ELF-1 (cell line): ENCODE measurements at places on chromosomes 1 and 21.
A peak's percentile ranks its signal among the peaks of the same experiment; 100 is the strongest.

DNA sequence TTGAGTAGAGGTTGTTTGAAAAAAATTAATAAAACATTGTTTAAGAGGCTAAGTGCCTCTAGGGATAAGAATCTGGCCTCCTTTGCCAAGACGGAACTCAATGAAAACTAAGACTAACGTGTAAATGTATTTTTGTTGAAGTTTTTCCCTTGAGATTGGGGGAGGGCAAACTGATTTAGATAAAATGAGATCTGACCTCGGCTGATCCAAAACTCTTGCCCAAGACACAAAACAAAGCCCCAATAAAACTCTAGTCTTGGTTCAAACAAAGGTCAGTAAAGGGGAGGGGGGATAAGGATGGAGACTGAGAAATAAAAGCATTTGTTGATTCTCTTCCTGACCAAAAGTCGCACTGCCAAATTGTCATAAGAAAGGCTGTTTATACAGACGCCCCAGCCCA, 134.8 kb upstream of the DPT start:
- DNase-seq, result no peak

GRCh38 chr1:201025571-201026002, 2.1 kb upstream of the KIF21B start:
- DNase-seq, result peak; percentile 77

GRCh38 chr1:54547601-54548388, at the start of gene ACOT11:
ACOT11 (plus strand) TSS chr1:54548228; CDS start chr1:54548310, 82 bp downstream.
- peak; percentile 44 for DNase-seq

GRCh38 chr1:36638268-36638667, 155.6 kb upstream of the CSF3R start:
- DNase-seq, result no peak

DNA sequence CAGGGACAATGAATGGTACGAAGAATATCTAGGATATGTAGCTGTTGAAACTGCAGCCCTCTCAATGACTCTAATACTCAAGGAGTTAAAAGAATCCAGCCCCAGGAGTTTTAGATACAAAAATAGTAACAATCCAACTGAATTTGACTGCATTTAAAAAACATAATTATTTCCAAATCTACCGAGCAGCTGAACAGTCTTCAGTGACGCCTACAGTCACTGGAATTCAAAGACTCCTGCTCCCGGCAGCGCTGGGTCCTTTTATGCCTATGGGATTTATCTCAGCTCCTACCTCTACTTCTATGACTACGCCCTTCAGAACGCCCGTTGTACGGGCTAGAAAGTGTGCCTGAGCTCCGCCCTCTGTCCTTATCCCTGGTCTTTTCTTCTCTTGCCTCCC, 55.7 kb downstream of the WARS2 start:
- no peak for DNase-seq

DNA sequence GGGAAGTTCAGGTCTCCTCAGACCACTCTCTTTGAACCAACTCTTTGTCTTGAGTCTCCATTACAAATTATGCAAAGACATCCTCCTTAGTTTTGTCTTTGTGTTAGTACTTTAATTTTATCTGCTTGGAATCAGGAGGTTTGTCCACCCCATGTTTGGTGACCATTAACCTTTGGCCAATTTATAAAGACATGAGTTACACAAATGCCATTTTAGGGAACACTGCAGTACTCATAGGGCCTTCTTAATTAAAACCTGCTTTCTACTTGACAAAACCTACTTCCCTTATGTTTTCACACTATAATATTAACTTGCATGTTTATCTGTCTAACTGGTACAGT, 7.9 kb upstream of the CDC73 start:
- no peak for DNase-seq

DNA sequence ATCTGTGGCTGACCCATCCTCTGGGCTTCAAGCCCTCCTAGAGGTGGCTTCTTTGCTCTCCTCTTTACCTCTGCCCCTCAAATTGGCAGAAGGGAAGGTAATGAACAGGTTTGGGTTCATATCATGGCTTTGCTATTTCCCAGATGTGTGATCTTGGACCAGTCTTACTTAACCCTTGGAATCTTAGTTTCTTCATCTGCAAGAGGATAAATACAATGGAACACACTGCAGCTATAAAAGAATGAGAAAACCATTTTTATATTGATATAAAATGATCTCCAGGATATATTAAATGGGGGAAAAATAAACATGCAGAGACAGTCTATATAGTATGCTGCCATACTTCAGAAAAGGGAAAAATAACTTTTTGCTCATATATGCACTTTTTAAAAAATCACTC, 5.6 kb downstream of the GLMP start:
- DNase-seq, result no peak

- DNase-seq, result no peak
Observed at GRCh38 chr1:181413836-181414235, 69.5 kb upstream of the CACNA1E start.

DNA sequence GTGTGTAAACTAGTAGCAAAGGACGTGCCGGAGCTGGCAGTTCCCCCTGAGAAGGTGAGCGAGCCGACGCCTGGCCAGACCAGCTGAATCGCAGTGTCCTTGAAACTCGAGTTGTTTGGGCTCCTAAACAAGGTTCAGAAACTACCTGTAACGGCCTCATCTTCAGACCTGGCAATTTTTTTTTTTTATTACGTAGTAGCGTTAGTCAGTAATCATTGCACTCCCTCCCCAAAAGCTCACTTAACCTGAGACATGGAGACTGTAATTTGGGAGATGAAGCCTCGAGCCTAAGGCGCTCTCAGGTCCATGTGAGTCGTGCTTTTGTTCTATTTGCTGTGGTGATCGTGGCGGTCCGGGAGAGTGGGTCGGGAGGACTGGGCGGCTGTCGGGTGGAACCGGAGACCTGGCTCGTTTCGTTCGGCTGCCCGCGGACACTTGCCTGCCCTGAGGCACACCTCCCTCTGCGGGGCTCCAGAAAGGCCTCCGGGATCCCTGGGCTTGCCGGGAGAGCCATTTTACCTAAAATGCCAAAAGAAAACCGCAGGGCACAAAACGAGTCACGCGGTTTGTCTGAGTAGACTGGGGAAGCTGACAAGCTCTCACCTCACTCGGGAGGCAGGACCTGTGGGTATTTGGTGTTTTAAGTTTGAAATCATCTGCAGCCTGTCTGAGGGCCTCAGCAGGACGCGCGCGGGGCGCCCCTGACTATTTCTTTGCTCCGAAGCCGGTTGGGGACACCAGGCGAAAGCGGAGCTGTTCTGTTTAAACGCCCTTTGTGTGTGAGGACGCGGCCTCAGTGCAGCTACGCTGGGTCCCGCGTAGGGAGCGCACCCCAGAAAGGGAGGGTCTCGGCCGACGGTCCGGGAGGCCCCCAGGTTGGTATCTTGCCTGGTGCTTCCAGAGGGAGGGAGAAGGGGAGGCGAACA, 722 bp downstream of the LHX8 start:
- peak; percentile 81 for DNase-seq

DNA sequence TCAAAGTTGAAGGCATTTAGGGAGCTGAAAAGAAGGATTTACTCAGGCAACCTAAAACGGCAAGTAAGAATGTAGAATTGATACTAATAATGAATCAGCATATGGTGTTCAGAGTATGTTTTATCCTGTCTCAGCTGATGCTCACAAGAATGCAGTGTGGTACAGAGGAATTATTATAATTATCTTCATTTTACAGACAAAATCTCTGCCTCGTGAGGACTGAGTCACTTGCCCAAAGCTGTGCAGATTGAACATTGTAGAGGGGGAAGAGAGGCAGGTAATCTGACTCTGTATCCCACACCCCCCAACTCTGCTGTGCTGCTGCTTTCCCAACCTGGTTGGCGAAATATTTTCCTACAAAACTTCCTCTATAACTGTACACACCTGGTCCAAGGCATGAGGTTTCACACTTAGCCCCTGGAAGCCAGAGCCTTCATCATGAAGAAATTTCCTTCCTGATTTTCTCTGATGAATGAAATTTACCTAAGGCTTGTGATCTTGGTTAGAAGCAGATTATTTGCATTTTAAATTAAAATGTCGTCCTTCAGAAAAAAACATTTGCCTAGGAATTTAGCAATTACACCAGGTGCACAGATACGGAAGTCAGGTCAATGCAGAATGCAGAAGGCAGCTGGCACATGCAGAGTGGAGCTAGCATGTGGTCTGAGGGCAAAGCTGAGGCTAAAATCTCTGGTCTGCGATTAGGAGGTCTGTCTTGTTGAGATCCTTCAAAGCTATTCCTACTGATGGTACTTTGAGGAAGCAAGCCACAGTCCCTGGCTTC, 52.8 kb downstream of the DPT start:
- no peak for DNase-seq

- DNase-seq, result no peak
Observed at GRCh38 chr1:174815036-174815435, 184.7 kb upstream of the CACYBP start.

DNA sequence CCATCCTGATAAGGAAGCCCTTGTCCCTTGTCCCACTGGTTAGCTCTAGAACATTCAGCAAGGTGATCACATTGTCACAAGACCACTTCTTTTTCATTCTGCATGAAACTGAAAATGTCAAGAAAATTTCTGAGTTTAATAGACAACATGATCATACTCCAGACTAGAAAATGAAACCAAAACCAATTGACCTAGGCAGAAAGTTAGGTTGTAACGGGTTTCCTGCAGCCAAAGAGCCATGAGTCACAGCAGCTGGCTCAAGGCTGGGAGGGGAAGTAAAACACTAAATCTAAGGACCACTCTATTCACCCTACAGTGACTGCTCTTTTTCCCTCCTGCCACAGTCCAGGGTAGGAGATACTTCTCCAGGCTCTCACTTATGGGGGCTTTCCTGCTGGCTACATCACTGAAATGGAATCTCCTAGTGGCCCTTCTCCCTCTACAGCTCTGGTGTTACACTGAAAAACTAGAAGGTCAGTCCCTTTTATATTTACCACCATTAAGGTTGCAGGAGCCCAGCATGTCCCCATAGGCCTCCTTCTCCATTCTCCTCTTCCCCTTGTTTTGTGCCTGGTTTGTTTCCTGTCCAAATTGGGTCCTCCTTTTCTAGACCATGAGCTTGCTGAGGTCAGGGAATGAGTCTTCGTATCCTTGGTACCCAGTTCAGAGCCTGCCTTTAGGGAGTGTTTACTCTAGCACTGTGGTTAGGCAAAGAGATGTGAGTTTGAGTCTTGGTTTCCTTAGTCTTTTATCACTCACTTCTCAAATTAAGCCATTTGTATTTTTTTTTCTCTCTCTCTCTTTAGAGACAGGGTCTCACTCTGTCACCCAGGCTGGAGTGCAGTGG, 236.5 kb upstream of the JUN start:
- no peak for DNase-seq

DNA sequence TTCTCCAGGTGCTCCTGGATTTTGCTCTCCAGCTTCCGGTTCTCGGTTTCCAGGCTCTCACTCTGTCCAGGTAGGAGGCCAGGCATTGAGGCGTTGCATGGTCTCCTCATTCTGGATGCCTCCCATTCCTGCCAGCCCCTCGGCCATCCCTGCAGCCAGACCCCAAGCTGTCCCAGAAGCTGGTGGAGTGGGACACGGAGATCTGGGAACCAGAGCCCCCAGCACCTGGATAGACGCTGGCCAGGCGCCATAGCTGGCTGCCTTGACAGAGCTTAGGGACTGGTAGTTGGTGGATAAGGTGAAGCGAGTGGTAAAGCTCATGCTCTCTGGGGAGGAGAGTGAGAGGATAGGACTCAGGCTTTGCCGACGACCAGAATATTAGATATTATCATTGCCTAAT, 29.6 kb downstream of the RAP1A start:
- DNase-seq, result no peak

DNA sequence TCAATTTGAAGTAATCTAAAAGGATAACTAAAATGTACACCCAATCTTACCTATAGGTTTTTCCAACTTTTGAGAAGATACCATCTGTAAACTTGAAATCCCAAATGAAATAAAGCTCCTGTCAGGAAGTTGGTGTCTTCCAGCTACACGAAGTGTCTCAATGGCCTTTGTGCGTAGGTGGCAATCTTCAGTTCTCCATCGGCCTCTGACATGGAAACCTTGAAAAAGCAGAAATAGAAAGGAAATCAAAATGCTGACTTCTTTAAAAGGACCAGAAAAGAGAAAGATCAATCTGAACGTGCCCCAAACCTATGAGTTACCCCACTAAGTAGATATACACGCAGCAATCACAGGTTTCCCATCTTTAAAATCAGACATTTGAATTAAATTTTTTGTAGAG, 10.0 kb downstream of the MKNK1 start:
- DNase-seq, result no peak

DNA sequence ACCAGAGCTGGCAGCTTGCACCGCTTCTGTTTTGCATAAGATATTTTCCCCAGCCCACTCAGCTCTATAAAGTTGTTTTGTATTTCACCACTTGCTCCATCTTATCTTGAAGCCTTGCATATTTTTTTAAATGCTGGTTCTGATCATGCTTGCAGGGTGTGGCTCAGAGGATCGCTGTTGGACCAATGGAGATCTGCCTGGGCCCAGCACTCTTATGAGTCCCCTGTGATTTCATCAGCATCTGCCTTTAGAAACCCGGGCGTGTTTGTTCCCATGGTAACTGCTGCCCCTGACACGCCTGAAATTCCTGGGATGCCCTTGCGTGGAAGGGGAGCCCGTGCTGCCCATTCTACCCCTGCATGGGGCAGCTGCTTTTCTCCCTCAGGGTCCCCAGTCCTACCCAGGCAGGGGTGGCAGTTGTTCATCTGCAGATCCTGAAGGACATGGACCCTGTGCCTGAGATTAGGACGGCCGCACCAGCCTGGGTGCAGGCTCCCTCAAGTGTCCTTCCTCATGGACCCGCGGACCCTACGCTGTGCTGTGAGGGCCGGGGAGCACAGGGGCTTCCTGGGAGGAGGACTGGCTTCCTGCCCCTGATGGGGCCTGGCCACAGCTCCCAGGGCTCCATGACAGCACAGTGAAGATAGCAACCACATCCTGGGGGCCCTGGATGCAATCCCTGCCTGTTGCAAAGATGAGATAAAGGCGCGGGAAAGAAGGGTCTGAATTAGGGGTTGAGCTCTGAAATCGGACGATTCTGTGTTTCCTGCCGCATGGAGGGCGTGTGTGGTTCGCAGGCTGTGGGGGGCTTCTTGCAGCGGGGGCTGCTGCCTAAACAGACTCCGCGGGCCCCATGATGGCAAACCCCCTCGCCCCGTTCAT, 226.5 kb downstream of the SDCCAG8 start:
- DNase-seq, result no peak

GRCh38 chr1:50622259-50622658, 199.0 kb upstream of the DMRTA2 start:
- DNase-seq, result no peak

DNA sequence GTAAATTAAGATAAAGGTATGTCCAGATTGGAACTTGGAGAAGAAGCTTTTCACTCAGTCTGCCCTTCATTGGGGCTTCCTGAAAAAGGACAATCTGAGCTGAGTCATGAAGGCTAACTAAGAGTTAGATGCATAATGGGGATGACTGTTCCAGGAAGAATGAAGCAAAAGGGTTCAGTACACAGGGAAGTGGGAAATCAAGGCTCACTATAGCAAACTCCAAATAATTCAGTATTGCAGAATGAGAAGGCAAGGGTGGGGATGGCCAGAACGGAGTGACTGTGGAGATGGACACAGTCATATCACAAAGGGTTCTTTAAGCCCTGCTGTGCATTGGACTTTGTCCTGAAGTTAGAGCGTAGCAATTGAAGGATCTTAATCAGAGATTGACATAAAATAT, 158.3 kb downstream of the FGGY start:
- DNase-seq, result no peak

- no peak for DNase-seq
Observed at GRCh38 chr1:107499139-107499744, 358.4 kb downstream of the NTNG1 start.
